ENCODE measurements at places on chromosomes 5 and 9.

GRCh38 chr5:168192120-168192519, 99.3 kb upstream of the WWC1 start:
- no peak for DNase-seq

- DNase-seq = no peak
These were observed 150.7 kb upstream of the RASA1 start for GRCh38 chr5:87116825-87117512.

DNA sequence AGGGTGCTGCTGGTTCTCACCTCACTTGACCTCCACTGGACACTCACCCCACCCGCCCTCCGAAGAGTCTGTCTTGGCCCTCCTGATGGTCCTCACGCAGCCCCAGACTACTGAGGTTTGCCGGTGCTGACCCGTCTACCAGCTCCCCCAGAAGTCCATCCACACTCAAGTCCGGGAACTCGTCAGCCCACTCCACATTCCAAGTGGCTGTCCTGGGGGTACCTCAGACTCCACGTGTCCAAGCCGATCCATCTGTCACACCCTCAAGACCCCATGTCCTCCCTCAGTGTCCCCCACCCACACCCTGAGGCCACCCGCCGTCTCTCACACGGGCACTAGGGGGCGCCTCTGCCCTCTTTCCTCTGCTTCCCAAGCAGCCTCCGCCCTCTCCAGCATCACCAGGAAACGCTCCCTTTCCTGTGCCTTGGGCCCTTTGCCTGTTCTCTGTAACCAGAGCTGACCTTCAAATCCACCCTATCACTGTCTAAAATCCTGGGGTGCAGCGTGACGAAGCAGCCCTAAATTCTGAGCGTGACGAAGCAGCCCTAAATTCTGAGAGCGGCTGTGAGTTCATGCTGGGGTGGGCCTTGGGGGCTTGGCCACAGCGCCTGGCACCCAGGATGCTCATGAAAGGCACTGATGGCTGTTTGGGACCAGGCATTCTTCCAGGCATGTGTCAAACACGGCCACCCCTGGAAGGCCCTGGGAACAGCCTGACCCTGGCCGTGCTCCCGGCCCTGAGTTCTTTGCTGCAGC, 95.7 kb downstream of the KCNT1 start:
- no peak for DNase-seq

GRCh38 chr9:95923794-95924193, 48.3 kb downstream of the ERCC6L2 start:
- no peak for DNase-seq

DNA sequence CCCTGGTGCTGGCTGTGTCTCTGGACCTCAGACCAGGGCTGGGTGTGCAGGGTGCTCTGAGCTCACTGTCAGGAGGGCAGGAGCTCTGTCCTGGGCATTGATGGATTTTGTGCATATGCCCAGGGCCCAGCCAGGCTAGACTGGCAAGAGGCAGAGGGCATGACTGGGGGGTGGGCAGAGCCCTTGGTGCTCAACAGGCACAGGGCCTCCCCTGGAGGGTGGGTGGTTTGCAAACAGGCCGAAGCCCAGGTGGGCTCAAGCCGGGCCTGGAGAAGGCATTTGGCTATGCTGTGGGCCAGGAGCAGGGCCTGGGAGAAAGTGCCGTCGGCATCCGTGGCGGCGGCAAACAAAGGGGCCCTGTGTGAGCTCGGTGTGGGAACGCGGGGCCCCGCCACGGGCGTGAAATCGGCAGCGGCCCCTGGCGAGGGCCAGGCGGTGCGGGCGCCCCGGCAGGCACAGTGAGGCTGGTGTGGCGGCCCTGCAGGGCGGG, 1.9 kb upstream of the NRARP start:
- no peak for DNase-seq

GRCh38 chr5:15538516-15538915, 38.5 kb downstream of the FBXL7 start:
- no peak for DNase-seq

- no peak for DNase-seq
These were observed 14.1 kb upstream of the MARCOL start for GRCh38 chr5:148224117-148224742.

DNA sequence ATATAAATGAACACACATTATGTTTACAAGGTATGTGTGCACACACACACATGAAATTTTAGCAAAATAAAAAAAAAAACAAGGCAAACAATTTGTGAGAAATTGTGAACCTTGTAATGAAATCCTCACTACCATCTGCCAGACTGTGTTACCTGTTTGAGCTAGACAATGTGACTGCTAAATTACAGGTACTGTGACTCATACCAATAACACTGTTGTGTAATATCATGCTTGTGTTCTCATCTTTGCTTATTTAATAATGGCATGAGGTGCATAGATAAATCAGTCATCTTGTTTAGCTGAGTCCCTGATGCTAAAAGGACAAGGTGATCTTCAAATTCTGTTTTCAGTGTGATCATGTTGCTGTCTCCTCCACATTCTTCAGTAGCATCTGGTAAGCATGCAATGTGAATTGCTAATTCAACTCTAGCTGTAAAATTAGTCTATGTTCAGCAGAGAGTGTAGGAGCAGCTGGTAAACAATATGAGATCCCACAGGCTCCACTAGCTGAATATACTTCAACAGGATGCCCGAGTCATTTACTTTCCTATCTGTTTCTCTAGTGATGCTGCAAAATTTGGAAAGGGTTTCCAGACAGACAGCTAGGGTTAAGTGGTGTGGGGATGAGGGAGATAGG, 966.3 kb upstream of the C9orf72 start:
- no peak for DNase-seq

DNA sequence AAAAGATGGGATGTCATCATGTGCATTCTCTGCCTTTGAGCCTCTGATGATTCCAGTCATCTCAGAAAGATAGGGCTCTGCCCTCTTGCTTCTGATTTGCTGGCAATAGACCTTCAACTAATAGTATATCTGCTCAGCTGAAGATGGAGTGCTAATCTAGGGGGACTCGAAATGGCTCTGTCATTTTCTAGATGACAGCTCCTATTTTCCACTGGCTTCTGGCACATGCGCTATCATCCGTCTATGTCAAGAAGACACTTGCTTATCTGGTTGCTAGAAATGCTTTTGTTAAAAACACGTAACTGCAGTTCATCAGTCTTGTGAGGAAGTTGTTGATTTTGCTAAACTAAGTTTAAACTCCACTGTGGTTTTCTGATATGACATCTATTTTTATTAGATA, 265.5 kb upstream of the ZNF608 start:
- DNase-seq = no peak

DNA sequence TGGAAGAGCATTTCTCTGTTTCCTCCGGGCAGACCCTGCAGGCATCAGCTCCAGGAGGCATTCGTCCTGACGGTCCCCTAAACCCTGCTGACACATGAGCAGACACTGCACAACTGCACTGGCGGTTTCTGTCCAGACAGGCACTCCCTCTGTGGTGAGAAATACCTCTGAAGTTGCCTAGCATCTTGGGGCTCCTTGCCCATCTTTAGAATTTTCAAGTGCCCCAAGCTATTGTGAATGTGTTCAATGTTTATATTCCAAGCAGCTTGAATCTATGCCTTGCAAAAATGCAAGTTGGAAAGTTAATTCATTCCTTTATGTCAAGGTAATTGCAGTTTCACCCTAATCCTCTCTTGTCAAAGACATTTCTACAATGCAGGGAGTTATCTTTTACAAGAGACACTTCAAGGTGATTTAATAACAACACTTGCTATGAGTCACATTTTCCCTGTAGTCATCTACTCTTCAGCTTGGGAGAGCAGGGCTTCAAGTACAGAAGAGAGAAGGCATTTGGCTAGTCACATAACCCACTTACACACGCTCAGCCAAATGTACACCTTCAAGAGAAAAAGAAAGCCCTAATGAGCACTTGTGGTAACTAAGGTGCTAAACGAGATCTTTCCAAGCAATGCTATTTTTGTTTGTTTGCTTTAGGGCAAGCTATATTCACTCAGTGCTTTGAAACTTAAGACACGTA, 302.5 kb downstream of the MLLT3 start:
- DNase-seq = no peak

DNA sequence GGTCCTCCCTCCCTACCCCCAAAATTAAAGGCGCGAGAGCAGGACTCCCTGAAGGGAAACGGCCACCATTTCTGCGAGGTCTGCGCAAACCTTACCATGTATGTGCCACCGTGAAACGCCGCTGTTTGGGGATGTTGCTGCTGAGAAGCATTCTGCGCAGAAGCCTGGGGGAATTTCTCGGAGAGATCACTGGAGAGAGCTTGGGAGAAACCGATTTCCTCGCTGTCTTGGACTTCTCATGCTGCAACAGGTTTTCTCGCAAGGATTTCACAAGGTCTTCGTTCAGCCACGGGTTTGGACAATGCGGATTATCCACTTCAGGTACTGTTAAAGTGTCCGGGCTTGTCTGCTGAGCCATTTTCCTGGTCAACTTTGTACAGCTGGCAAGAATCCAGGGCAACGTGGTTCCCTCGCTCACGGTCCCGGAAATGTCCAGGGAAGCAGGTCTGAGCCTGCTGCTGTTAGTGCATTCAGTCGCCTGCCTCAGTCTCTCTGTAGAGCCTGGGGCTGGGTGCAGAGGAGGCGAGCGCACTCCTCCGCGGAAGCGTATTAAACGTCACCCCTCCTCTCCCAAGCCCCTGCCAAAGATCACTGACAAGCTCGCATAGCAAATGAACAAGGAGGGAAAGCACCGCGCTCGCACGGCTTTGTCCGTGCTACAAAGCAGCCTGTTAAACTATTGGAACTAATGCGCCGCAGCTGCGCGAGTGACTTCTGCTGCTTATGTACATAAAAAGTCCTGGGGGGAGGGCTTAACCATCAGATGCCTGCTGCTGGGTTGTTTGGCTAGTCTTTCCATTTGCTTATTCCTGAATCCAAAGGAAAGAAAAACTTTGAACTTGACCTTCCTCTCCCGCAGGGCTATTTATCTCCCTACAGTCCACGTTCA, 125.1 kb downstream of the PDE4D start:
- DNase-seq = peak; percentile 2

DNA sequence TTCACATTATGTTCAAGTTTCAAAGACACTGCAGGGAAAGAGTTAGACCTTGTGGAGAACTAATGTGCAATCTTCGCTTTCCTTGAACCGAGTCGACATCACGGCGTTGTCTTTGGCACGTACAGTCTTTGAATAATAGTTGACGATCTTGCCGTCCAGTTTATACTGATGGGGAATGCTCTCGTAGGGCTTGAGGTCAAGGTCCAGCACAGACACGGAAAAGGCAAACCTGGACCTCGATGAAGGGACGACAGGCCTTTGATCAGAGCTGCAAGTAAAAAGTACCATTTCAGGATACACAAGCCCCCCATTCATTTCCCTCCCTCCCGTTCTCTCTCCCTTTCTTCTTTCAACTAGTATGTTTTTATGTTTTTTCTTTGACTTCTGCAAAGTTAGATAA, 54.1 kb downstream of the IPPK start:
- DNase-seq = no peak

DNA sequence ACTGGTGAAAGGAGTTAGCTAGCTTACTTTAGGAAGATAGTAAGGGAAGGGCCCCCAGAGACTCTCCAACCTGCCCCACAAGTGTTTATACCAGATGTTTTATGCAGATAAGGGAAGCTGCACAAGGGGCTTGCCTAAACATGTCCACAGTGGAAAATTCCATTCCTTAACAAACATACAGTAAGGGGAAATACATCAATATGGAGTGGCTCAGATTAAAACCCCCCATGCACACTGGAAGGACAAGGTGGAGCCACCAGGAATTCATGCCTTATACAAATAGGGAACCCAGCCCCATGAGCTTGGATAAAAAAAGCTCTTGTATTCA, 106.3 kb upstream of the GPBP1 start:
- no peak for DNase-seq

DNA sequence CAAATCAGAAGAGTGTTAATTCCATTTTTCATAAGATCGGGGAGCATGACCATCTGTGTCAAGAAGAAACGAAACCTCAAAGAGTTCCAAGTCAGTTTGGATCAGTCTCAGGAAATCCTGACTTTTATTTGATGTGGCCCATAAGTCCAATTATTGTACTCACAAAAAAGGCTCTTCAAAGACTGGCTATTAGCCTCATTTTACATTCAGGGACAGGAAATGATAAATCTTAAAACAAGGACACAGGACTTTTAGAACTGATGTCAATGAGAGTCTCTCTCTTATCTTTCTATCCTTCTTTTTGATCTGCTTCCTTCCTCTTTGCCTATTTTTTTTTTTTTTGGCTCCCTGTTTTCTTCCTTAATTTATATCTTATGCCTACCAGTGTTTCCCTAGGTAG, 43.7 kb upstream of the SHOC1 start:
- DNase-seq = no peak

GRCh38 chr5:180829726-180830125, 27.1 kb upstream of the MGAT1 start:
- no peak for DNase-seq

DNA sequence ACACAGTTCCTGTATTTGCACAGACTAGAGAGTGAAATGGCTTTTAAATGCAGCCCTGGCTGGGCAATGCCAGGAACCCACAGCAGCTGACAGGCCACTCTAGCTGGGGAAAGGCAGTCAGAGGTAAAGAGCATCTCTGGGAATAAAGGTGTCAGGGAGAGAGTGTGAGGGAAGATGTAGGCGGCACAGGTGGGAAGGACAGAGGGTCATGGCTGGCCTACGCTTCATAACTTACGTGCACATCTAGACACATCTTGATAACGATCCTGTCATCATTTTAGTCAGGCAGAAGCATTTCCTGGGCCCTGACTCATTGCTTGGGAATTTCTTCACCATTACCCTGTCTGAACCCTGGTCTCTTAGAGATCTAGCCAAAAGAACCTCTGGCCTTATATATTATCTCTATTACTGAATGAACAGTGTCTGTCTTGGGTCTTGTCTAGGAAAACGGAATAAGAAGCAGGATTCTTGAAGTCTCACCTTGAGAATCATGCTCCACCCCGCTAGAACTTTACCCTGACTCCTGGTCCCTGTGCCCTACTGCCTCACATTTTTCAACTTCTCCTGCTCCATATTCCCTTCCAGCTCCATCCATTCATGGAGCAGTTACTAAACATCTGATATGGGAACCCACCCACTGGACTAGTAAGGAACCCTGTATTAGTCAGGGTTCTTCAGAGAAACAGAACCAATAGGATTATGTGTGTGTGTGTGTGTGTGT, 106.4 kb upstream of the ELL2 start:
- no peak for DNase-seq

DNA sequence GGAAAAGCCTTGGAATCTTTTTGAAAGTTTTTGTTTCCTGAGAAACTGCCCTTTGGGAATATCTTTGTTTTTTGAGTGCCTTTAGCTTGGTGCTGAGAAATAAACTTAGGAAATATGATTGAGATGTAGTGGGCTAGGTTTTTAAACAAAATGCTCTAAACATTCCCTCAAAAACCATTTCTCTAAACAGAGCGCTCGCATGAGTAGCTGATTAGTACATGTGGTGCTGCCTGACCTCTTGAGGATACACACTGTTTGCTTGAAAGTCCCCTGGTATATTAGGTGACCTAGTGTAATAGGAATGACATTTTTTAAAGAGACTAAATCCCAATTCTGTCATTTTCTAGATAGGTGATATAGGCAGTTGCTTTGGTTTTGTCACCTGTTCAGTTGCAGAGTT, 132.3 kb downstream of the ADAMTSL1 start:
- DNase-seq = no peak

DNA sequence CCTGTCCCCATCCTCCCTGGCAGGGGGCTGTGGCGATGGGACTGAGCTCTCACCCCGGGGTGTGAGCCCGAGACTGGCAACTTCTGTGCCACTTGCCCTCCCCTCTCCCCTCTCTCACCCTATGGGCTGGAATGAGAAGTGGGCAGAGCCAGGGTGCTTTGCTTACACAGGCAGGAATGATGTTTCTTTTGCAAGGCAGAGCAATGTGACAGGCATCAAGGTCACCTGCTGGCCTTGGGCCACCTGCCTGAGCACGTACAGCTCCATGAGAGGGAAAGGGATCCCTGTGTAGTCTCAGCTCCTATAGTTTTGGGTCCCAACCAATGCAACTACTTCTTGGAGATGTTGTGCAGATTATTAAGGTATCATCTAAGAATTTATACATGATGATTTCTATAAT, 252.8 kb upstream of the DAP start:
- no peak for DNase-seq

All from CD4-positive, alpha-beta memory T cell (primary cell).